ENCODE measurements at places on chromosomes 2 and 18. TPM values are rescaled to one million over a fixed set of nuclear protein-coding genes. Genes with fewer than 3 reads are reported as not detected.

HNRNPA3 gene
- total RNA-seq: 45.2 TPM

ZNF804A gene
- 0.82 TPM for total RNA-seq

GRCh38 chr18:45667056-45667736 lies 51.9 kb downstream of the SLC14A2 start:
- DNase-seq: no peak

- no peak for DNase-seq
Observed at GRCh38 chr2:165631089-165631488, 161.6 kb downstream of the CSRNP3 start.

GRCh38 chr2:178718283-178718682 lies 88.9 kb downstream of the TTN start:
- DNase-seq: no peak

DNA sequence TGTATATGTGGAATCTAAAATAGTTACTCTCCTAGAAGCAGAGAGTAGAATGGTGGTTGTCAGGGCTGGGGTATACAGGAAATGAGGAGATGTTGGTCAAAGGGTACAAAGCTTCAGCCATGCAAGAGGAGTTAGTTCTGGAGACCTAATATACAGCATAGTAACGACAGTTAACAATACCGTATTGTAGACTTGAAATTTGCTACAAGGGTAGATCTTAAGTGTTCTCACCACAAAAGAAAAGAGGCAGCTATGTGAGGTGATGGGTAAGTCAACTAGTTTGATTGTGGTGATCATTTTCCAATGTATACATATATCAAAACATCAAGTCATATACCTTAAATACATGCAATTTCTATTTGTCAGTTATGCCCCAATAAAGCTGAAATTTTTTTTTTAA lies 98.2 kb upstream of the CYP1B1 start:
- DNase-seq: no peak
